ENCODE measurements at places on chromosomes 11 and 22.
A peak's percentile ranks its signal among the peaks of the same experiment; 100 is the strongest.

DNA sequence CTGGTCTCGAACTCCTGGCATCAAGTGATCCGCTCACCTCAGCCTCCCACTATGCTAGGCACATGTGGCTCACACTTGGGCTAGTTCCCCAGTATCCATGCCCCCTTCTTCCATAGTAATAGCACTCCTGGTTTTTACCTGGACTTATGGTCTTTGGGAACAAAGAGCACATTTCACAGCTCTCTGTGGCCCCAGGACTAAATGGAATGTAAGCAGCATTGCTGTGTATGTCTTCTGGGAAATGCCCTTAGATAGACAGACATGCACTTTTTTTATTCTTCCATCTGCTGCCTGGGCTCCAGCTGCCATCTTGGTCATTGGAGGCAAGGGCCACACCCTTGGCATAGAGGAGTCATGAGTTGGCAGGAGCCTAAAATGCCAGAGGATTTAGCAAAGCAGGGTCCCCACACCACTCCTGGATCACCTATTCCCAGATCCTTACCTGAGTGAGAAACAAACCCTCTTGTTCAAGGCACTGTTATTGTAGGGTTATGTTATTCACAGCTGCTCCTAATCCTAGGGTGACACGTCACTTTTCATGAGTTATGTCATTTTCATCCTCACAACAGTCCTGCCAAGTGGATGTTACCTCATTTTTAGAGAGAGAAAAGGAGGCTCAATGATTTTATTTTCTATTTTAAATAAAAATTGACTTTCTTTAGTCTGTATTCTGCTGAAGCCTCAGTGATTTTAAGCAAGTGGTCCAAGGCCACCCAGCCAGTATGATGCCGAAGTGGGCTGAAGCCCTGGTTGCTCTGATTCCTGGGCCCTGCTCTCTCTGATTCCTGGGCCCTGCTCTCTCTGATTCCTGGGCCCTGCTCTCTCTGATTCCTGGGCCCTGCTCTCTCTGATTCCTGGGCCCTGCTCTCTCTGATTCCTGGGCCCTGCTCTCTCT lies 15.7 kb upstream of the GDPD5 start:
- no peak for DNase-seq

DNA sequence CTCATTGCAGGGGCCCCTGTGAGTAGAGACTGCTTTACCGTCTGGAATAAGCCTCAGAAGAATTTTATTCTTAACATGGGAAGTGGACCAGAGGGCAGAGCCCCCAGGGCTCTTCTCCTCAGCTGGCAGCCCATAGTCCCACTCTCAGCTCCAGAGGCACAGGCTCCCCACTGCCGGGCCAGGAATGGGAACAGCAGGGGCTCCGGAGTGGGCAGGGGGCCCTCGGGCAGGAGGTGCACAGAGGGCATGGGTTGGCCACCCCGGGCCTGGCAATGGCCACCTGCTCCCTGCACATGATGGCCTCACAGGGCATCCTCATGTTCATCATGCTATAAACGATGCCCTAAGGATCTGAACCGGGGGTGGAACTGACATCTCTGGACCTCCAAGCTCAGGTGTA lies 1469.7 kb downstream of the BRD1 start:
- no peak for DNase-seq

DNA sequence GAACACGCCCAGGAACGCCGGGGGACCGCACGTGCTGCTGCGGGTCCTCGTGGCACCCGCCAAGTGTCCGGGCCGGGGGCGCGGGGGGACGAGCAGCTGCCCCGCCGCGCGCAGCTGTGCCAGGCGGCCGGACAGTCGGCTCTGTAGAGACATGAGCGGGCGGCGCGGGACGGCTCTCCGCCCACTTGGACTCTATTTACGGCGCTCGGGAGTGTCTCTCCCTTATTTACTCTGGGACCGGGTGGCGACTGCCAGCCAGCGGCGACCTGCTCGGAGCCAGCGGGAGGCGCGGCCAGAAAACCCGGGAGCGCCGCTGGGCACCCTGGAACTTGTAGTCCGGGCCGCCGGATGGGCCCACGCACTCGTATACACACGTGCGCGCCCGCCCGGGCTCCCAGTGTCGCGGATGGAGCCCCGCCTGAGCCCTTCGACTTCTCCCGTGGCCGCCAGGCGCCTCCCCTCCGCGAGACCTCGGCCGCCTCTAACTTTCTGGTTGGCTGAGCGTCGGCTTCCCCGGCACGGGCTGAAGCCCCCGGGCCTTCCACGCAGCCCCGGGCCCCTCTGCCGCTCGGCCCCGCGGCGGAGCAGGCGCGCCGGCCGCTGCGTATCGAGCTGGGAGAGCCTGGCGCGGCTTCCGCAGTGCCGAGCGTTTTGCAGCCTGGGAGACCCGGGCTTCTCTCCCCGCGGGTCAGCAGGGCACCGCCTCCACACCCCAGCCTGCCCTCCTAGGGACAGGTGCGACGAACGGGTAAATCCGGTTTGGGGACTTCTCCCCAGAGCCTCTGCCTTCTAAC lies at the start of gene MACROD1:
Gene MACROD1 (minus strand): TSS at position 272 of the 794 bp plus-strand sequence. CDS start 119 bp downstream, at position 153.
- peak; percentile 71 for DNase-seq

DNA sequence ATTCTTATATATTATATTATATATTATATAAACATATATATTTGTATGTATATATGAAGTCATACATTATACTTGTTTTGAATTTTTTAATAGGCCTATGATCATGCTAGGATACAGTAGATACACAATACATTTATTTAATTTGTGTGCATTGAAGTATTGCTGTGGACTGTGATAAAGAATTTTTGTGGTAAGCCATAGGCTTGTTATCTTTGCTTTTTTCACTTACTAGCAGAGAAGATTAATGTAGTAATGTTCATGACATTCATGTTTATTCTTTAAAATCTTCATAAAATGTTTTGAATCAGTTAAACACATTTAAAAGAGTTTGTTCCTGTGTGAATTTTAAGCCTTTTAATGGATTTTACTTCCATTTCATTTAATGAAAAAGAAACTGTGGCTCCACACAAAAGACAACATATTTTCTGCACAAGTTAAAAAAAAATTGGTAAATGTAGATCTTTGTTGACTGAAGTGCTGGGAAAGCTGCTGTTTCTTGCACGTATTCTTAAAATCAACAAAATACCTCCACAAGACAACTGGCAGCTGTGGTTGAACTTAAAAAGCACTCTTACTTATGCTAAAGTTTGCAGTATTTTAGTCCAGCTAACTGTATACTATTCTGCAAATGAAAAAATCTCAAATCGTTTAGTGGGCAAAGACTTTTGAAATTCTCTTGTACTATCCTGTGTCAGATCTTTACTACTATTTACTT lies 156.2 kb downstream of the TMEM135 start:
- DNase-seq = no peak

DNA sequence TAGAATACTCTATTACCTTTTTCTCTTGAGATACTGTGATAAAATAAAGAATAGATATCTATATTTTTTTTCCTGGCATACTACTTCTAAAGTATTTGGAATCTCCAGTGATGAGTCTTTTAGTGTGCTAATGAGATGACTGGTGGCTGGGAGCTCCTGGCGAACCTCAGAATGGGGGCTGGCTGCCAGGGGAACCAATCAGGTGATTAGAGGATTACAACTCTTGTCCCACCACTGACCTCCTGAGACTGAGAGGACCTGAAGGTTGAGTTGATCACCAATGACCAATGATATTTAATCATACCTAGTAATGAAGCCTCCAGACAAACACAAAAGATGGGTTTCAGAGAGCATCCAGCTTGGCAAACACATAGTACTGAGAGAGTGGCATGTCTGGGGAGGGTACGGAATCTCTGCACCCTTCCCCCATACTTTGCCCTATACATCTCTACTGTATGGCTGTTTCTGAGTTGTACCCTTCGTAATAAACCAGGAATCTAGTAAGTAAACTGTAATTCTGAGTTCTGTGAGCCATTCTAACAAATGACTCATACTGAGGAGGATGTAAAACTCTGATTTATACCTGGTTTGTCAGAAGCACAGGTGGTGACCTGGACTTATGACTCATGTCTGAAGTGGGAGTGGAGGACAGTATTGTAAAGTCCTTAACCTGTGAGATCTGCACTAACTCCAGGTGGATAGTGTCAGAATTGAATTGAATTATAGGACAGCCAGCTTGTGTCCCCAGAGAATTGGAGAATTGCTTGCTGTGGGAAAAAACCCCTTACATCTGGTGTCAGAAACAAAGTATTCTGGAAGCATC lies 325.3 kb upstream of the LRRC4C start:
- DNase-seq = no peak

DNA sequence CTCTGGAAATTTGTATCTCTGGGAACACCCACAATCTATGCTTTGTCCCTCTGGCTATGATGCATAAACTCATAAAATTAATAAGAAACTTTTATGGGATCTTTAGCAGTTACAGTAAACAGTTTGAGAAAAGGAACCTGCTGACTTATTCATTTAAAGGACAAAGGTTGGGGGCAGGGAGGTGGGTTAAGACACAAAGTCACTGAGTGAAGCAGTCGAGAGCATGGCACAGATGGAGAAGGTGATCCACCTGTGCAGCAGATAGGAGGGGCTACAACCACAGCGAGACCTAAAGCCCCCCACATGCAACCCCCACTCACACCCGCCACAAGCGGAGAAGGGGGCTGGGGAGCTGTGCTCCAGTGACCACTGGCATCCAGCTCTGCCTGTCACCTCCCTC lies 45.0 kb downstream of the SMCO4 start:
- no peak for DNase-seq

DNA sequence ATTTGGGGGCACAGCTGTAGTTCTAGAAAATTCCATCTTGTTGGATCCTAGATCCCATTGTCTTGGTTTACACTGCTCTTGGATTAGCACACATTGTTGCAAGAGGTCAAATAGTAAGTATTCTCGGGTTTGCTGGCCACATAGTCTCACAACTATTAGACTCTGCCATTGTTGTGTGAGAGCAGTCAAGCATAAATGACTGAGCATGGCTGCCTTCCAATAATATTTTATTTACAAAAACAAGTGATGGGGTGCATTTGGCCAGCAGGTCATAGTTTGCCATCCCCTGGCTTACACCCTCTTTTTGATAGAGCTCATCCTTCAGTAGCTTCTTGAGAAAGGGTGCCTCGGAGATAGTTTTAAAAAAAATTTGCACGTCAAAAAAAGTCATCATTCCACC lies 77.9 kb upstream of the ALX4 start:
- DNase-seq = no peak

DNA sequence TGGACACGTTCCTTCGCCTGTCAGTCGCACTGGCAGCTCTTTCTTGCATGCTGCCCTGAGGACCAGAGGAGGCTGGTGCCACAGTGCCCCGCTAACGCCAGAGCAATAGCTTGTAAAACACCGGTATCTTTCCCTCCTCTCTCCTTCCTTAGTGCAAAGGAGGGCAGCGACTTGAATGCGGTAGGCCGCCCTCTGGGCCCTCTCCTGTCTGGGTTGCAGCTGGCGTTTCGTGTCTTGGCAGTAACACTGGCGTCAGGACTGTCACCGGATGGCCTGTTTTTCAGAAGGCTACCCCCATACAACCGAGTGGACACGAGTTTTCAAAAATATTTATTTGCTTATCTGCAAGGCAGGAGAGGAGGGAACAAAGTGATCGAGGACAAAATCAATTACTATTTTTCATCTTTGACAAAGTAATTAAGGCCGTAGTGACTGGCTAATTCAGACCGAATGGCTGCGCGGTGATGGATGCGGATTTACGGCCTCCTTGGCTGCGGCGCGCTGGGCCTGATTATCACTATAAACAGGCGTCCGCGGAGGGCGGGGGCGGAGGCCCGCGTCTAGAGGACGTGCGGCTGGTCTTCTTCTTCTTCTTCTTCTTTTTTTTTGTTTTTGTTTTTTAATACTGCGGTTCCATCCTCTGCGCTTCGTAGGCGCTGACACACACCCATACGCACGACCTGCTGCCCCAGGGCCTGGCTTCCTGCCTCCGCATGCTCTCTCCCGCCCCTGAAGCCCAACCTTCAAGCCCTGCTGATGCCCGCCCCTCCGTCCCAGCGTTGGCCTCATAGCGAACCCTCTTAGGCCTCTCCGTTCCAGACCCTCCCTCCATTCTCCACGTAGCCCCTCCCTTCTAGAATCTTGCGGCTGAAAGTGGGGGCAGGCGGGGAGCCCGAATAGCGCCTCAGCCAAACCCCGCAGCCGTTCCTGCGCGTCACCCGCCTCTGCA lies 2.9 kb upstream of the SLC6A5 start:
- DNase-seq = no peak

DNA sequence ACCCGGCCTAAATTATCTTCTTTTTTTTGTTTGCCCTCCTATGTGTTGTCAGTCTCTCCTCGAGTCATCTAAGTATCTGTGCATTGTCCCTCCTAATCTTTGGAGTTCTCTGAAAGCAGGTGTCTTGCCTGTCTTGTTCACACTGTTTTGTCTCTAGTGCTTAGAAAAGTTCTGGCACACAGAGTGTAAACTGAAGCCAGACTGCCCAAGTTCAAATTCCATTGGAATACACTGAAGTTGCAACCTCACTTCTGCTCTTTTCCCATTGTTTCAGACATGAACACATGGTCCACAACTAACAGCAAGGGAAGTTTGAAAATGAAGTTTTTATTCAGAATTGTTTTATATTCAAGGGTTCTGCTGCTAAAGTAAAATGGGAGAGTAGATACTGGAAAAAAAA lies 38.7 kb downstream of the PAX6 start:
- no peak for DNase-seq

DNA sequence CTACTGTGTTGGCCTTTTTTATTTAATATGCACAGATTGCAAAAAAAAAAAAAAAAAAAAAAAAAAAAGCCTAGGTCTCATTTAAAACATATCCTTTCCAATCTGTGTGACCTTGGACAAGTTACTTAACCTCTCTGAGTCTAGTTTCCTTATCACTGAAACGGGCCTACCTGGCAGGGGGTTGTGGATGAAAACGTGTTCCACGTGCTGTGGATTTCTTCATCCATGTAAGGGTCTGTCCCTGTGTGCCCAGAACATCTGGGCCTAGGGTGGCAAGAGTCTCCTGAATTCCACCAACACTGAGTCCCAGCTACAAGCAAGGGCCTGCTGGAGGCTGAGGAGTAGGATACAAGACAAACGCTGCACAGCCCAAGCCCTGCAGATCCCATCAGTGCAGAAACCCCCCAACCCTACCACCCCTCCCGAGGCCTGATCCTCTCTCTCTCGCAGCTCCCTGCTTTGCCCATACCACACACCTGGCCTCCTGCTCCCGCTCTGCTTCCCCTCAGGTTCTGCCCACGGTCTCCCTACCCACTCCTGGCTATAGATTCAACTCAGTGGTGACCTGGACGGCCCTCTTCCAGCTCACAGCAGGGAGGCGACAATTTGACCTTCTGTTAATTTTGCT lies 4.7 kb upstream of the GNAZ start:
- no peak for DNase-seq

GRCh38 chr11:86346513-86346912 lies 28.2 kb upstream of the CCDC81 start:
- DNase-seq = no peak

DNA sequence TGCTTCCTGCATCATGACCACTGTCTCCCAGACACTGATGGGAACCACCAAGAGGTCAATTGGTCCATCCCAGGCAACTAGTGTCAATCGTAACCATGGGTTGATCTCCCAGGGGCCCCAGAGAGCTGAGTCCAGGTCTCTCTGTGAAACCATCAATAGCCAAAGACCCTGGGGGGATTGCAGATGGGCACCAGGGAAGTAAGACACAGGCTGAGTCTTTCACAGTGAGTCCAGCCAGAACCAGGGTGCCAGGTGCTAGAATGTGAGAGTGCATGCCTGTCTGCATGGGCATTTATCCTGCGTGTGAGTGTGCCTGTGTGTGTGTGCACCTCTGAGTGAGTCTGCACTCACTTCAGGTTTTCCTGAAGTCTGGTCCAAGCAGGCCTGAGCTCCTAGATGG lies 45.3 kb upstream of the TTC12 start:
- DNase-seq = no peak

GRCh38 chr22:23800297-23801237 lies 13.8 kb downstream of the SMARCB1 start:
- no peak for DNase-seq

Measured in NCI-H1092 (cell line).